OCI-LY7 (cell line): ENCODE measurements at places on chromosomes 1 and 21. TPM values are rescaled to one million over a fixed set of nuclear protein-coding genes. Genes with fewer than 3 reads are reported as not detected.
A peak's percentile ranks its signal among the peaks of the same experiment; 100 is the strongest.

PLD5 gene
- not detected in 2 replicates for total RNA-seq

LPAR3 gene
- not detected in 2 replicates for total RNA-seq

SIK1 gene
- 4.6 and 5.5 TPM in 2 replicates for total RNA-seq

KRTAP10-3 gene
- total RNA-seq, result not detected in 2 replicates

SLAMF9 gene
- total RNA-seq, result not detected in 2 replicates

DDX59 gene
- total RNA-seq, result 24.6 and 25.4 TPM in 2 replicates

SLC25A33 gene
- total RNA-seq, result 14.1 and 16.5 TPM in 2 replicates

RERE gene
- total RNA-seq, result 183 and 211 TPM in 2 replicates

ETV3L gene
- total RNA-seq, result not detected in 2 replicates

DNA sequence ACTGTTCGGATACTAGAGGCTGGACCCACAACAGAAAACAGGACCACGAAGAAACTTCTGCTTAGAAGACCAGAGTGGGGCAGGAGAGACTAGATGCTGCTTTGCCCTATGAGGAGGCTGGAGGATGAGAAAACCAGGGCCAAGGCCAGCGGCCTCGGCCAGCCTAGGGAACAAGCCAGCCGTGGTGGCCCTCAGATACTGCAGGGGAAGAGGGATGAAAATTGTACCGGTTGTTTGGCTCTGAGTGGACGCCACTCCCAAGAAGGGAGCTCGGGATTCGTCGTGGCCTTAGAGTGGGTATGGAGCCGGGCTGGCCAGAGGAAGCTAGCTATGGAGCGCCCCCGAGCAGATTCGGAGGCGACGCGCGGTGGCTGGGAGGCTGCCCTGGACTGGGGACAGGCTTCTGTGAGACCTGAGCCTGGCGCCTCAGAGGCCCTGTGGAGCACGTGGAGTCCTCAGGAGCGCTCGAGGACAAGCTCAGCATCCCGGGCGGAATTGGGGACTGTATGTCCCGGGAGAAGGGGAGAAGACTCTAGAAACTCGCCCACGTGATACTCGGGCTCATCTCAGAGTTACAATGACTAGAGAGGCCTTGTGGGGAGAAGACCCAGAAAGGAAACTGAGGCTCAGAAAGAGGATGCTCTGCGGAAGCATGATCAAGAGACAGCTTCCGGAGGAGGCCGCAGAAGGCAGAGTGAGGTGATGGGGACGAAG is 2.8 kb downstream of the PRRX1 start:
- no peak for DNase-seq

DNA sequence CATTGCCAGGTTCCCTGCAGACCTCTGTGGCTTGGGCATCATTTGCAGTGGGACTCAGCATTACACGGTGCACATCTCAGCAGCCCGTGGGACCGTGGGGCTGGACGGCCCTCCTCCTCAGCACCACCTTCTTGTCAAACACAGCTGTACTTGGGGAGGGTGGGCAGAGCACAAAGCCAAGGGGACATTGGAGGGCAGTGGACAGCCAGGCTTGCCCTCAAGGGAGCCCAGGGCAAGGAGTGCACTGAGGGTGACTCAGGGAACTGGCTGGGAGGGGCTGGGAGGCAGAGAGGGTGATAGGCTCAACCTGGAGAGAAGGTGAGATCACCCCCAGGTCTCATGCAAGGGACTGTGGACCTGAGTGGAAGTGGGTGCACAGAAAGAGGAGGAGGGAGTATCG is 3.4 kb downstream of the CAPN9 start:
- DNase-seq, result no peak

DNA sequence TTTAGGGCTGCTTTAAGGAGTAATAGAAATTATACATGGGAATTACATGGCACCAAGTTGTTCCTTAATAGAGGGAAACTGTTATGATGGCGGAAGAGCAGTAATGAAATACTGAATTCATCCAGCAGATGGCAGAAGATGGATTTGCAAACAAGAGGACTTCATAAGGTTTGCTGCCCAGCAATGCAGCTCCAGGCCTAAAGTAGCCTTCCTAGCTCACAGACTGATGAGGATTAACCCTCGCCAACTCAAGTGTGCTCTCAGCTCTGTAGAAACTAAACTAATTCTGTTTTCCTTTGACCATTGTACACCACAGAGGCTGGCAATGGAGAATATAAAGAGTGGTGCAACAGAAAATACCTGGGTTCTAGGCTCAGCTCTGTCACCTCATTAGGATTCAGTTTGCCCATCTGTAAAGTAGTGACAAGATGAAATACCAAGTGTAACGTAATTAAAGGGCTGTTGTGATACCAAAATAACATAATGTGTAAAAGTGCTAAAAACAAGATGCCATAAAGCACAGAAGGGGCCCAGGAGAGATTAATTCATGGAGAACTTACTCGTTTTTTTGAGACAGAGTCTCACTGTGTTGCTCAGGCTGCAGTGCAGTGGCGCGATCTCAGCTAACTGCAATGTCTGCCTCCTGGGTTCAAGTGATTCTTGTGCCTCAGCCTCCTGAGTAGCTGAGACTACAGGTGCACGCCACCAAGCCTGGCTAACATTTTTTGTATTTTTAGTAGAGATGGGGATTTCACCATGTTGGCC is 102.4 kb upstream of the SERBP1 start:
- DNase-seq, result peak; percentile 73

DNA sequence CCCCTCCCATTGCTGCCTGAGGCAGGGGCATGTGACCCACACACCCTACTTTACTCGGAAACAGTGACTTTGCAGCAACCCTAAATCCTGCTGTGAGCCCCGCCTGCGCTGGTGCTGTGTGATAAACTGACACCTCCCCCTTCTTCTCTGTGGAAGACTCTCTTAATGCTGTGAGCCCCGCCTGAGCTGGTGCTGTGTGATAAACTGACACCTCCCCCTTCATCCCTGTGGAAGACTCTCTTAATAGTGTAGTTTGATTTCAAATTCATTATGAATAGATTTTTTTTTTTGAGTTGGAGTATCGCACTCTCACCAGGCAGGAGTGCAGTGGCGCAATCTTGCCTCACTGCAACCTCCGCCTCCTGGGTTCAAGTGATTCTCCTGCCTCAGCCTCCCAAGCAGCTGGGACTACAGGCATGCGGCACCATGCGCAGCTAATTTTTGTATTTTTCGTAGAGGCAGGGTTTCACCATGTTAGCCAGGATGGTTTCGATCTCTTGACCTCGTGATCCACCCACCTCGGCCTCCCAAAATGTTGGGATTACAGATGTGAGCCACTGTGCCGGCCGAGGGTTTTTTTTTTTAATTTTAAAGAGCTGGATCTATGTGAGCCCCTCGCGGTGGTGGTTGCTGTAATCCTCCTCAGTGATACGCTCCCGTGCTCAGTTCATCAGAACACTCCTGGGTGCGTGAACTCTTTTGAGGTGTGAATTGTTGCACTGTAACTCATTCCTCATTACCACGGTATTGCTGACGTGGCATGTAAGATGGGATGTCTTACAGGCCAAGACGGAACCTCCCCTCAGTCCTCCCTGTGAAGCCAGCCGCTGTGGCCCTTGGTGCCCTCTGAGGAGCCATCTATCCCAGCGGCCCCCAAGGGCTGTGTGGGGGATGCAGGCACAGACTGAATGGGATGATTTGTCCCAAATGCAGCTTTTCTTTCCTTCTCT is 60.3 kb downstream of the GALNT2 start:
- DNase-seq, result no peak

GRCh38 chr21:17089091-17089491 is 423.8 kb upstream of the CXADR start:
- no peak for DNase-seq

DNA sequence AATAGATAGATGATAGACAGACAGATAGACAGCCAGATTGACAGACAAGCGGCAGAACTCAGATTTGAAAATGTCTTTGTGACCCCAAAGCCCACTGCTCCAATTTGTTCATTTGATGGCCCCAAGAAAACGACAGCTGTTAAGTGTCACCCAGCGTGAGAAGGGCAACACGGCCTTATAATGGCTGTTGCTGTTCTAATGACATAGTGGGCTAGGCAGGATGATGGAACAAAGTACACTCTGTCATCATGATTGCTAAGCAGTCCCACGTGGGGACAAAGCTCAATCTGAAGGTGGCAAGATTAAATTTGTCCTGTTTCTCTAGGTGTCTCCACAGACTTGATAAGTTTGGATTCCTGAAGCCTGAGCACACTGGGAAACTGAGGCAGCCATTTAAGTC is 112.9 kb downstream of the DAB1 start:
- no peak for DNase-seq

DNA sequence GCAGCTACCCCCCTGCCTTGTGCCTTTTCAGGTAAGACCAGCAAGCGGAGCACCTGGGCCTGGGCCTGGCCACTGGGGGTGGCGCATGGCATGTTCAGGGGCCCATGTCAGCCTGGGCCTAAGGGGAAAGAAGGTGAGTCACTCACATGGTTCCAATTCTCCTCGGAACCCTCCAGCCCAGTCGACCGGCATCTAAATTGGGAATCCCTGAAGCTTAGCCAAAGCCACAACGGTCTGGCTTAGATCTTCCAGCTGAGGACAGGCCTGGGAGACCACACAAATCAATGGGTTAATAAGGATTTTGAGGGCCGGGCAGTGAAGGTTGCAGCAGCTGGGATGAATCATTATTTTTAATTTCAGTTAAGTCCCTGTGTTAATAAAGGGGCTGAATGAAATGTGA is 145.1 kb upstream of the SMYD2 start:
- no peak for DNase-seq

- DNase-seq, result no peak
These were observed 180.5 kb downstream of the DYRK1A start for GRCh38 chr21:37546949-37547614.

GRCh38 chr1:178488393-178488792 is 8.4 kb downstream of the CLEC20A start:
- DNase-seq, result no peak

GRCh38 chr1:225700164-225700821 is 47.4 kb upstream of the ENAH start:
- no peak for DNase-seq

DNA sequence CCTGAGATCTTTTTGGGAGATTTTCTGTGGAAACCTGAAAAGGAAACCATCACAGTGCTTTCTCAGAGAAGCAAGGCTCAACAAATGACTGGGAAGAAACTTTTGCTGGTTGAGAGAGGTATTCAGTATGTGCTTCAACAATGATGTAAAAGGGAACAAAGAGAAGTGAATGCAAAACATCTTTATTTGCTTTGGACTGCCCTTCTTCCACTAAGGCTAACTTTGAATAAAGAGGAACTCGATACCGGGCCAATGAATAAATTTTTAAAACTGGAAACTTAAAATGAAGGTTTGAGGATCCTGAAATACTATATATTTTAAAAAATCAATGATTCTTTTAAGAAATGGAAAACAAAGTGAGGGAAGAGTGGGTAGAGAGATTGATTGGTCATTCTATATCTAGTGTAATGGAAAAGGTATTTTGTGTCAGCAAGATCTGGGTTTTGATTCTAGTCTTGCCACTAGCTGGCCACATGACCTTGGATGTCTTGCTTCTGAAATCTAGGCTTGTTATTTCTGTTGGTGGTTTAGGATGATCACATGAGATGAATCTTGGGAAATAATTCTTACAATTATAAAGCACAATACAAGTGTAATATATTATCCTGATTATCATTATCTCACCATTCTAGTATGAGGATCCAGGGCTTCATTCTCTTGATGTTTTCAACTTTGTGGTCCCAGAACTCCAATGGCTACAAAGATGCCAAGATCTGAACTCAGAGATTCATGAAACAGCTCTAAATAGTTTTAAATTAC is 34.6 kb upstream of the APOBEC4 start:
- DNase-seq, result no peak

DNA sequence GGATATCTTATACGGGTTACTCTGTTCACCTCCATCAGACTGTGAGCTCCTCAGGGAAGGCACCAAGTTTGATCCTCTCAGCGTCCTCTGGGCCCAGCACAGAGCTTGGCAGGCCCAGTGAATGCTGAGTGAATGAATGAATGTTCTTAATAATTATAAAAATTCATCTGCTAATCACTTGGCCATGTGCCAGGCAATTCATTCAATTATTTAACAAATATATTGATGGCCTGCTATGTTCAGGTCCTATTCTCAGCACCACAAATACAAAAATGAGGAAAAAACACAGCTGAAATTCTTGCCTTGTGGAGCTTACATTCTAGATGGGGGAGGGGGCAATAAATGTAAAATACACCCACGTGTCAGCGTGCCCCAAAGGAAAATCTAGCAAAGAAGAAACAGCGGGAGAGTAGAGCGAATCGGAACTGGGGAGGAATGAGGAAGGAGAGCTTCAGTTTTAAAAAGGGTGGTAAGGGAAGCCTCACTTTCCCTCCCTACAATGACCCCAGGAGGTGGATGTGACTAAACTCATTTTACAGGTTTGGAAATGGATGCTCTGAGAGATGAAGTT is 15.8 kb downstream of the CDCP2 start:
- DNase-seq, result no peak

GRCh38 chr1:9289711-9290485 is 2.8 kb upstream of the SPSB1 start:
- no peak for DNase-seq

- DNase-seq, result peak; percentile 74
These were observed 16.6 kb upstream of the DR1 start for GRCh38 chr1:93328809-93329760.

DNA sequence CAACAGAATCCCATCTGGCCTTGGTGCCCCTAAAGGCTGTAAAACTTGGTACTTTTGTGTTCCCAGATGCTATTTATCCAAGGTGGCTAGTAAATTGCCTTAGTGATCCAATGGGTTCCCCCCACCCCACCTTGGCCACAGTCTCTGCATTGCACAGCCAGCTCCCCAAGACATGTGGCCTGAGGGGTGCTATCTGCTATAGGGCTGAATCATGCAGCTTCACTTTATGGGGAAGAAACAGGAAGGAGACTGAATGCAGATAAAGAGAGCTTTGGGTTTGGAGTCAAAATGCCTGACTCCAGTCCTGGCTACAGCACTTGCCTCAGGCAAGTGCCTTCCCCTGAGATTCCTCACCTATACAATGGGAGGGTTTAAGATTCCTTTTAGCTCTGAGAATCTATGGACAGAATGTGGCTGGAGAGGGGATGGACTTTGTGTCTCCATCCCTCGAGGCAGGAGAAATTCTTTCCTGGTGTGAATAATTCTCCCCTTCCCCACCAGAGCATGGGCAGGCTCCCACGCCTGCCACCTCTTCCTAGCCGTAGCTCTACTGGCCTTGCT is 6.5 kb downstream of the RHEX start:
- DNase-seq, result no peak
